ENCODE measurements at places on chromosomes 12 and 14.

DNA sequence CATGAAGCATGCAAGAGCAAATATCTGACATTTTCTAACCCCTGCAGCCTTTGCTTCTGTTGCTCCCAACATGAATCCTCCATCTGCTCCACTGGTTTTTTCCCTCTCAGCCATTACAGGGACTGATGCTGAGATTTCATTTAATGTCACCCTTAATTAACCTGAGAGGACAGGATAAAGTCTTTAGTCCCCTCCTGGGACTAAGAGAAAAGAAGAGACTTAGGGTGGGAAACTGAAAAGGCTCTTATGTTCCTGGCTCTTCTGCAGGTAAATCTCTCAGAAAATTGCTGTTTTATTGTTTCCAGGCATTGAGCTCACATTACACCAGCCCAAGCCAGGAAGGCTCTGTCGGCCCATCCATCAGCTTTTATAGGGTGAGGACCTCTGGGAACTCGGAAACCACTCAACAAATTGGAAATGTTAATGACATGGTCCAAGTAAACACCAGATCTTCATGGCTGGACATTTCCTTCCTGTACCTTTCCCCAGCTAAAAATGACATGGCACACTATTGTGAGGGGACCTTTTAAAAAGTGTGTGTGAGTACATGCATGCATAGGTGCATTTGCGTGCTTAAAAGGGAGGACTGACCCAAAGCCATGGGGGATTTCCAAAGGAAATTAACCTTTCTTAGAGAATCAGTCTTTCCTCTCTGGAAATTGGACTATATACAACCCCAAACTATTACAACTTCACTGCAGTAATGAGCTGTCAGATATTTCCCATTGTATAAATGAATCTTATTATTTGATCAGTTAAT, 408.1 kb upstream of the TMTC1 start:
- no peak for DNase-seq

DNA sequence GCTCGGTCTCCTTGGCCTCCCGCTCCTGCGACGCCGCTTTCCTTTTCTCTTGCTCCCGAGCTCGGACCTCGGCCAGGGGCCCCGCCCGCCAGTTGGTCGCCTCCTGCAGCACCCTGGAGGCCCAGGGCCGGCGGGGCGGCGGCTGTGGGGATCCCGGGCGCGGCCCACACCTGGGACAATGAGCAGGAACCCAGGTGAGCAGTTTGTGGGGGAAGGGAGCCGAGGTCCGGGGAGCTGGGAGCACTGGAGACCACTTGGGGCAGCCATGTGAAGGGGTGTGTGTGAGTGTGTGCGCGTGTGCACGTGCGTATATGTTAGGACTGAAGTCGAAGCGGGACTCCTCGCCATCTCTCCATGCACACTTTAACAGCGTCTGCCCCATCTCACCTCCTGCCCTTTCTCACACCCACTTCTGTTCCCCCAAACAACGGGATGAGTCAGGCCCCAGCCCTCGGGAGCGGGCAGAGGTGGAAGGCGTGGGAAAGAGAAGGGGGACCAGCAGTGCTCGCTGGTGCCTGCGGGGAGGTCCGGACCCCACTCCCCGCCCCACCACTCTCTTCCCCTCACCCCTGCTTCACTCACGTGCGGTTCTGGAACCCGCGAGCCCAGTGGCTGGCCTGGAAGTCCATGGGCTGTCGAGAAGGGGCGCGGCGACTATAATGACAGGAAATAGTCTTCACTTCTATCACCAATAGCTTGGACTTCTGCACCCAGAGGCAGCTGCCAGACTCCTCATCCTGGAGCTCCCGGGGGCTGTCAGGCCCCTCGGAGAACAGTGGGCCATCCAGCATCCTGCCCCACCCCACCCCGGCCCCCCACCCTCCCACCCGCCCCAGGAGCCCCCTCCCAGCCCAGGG, 450 bp downstream of the DDN start:
- no peak for DNase-seq

DNA sequence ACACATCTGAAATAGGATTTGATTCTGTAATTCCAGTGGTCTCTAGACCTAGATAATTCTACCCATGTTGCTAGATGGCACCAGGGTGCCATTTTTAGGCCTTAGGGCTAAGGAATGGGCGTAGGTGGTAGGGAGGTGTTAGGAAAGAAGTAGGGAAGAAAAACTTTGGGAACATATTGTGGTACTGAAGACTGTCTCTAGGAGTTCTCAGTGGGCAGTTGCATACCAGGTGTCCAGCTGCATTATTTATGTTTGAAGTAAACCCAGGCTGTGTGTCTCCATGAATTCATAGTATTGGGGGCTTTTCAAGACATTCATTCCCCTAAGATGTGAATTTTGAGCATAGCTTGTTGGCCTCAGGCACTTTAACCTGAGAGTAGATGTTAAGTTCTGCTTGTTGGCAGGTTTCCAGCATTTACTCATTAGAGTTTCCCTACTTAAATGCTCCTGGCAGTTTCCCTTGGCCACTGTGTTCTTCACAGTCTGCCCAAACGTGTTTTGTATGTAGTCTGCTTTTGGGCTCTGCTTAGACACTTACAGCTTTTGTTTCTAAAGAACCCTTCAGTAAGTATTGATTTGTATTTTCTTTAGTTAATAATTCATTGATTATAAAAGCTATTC, 31.5 kb upstream of the CCT2 start:
- DNase-seq, result no peak

DNA sequence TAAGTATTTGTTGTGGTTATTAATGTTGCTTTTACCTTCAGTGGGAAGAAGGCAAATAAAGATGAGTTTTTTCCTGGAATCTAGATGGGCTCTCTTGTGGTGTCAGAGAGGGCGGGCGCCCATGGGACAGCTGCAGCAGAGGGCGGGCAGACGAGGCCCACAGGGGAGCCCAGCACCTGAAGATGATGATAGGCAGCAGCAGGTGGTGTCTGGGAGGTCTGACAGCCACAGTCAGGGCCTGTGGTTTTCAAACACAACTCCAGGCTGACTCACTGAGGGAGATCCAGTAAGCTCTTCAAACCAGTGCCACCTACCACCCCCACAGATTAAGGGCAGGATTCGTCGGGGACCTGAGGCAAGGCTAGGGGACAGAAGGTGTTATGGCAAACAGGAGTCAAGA, 42.8 kb downstream of the NKX2-1 start:
- DNase-seq, result no peak

DNA sequence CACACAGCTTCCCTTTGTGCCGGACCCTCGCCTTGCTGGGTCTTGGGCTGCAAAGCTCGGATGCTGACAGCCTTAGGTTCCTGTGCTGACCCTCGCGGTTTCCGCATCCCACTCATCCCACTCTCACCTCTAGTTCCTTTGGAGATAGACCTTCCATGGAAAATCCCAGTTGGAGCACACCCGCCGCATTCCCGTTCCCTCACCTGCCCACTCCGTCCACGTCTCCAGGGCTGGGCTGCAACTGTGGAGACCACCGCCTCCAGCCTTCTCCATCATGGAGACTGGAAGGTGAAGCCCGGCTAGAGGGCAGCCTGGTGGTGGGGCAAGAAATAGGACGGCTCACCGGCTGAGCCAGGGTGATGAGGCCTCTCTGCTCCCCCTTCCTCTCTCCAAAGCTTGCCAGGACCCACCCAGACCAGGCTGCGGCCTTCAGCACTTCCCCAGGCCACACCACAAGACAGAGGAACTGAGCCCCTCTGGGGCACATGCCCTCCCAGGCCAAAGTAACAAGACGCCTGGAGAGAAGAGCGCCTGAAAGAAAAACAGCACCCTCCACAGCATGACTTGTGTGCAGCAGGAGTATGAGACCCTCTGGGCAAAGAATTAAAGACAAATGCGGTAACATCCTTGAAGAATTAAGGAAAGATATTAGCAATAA, 15.0 kb downstream of the TMEM121 start:
- no peak for DNase-seq
